ENCODE measurements at places on chromosomes 1 and 21.
A peak's percentile ranks its signal among the peaks of the same experiment; 100 is the strongest.

GRCh38 chr1:103122983-103123720 lies 14.8 kb upstream of the COL11A1 start:
- no peak for DNase-seq

- peak; percentile 45 for DNase-seq
These were observed 24.1 kb downstream of the GPR3 start for GRCh38 chr1:27416387-27417111.

- DNase-seq: no peak
These were observed 13.8 kb downstream of the ALG14 start for GRCh38 chr1:95058974-95059373.

GRCh38 chr1:40310129-40310461 lies 7.0 kb downstream of the COL9A2 start:
- DNase-seq: no peak

- no peak for DNase-seq
These were observed 2.7 kb downstream of the HNRNPU start for GRCh38 chr1:244861683-244862082.

DNA sequence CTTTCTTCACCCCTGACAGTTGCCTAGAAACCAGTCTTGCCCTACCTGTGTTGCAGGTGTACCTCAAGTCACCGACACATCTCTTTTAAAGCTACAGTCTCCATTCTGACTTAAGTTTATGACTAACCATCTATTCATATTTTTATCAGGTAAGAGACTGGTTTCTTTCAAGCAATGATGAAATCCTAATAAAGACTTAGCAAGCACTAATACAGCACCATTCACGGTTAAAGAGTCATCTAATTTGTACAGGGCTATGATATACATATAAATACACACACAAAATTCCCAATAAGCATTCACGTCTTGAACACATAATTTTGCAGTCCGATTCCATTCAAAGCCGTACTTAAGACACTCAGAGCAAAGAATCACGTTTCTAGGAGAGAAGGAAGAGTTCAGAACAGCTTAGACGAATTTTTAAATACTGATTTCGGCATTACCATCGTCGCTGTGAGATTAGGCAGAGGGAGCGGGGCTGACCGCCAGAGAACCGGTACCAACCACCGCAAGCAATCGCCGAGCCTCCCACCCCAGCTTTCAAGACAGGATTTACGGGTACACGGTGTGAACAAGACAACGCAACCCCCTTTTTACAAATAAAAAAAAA lies 943 bp downstream of the ERRFI1 start:
- no peak for DNase-seq

GRCh38 chr21:36765229-36765628 lies 66.3 kb downstream of the SIM2 start:
- DNase-seq: no peak

DNA sequence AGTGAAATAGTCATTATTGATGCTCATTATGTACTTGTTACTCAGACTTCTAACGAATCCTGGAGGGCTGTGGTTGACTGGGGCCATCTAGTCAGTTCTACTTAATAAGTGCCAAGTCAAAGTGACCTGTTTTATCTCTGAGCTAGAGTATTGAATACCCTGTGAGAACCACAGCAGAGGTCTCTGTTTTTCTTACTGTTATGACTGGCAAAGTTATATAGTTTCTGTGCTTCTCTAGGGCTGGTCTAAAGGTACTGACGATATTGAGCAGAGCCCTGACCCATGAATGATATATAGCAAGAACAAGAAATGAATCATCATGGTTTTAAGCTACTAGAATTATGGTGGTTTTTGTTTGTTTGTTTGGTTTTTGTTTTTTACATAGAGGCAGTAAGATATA lies 555.8 kb downstream of the PLA2G4A start:
- no peak for DNase-seq

GRCh38 chr1:230054092-230054749 lies 12.8 kb upstream of the GALNT2 start:
- DNase-seq: no peak

- no peak for DNase-seq
These were observed 15.6 kb upstream of the CSF1 start for GRCh38 chr1:109894823-109895719.

GRCh38 chr1:208159555-208160258 lies 84.5 kb downstream of the PLXNA2 start:
- DNase-seq: peak; percentile 74

DNA sequence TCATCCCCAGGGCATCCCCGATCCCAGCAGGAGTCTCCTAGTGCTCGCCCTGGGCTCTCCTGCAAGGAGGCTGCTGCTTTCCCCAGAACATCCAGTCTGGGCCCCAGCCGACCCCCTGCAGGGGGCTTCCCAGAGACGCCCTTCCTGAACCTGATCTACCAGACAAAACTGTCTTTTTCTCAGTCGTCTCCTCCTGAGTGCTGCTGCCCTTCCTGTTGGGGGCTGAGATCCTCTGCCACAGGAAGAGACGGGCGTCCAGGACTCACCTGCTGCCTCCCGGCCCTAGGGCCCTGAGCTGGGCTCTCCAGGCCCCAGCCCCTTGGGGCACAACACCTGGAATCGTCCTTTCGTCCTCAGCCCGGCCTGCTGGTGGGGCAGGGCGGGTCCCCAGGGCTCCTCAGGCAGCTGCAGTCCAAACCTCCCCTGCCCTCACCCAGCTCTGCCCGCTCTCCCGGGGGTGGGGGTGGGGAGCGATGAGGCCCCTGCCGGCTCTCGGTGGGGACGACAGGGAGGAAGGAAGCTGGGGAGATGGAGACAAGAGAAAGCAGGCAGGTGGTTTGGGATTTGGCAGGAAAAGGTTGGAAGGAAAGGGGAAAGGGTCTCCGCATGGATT lies 36.9 kb downstream of the TP73 start:
- DNase-seq: no peak

GRCh38 chr1:94056171-94056570 lies 64.8 kb downstream of the ABCA4 start:
- no peak for DNase-seq

- no peak for DNase-seq
These were observed 5.9 kb downstream of the COX20 start for GRCh38 chr1:244841273-244841927.

DNA sequence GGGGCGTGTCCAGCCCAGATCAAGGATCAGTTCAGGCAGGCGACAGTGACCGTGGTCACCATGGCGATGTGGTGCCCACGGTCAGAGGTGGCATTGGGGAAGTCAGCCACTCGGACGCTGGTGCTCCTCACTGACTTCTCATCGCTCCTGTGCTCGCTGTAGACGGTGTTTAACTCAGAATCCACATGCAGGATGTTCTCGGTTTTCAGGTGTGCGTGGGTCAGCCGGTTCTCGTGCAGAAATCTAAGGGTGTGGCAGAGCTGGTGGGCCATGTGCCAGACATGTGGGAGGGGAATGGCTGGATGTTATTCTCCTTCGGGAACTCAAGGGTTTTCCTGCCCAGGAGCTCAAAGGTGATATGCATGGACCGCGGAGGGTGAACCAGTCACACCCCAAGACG lies 11.7 kb downstream of the OR2AJ1 start:
- no peak for DNase-seq

GRCh38 chr1:48841966-48842365 lies 65.3 kb upstream of the BEND5 start:
- no peak for DNase-seq

GRCh38 chr1:30028939-30029338 lies 694.4 kb downstream of the MATN1 start:
- DNase-seq: no peak

DNA sequence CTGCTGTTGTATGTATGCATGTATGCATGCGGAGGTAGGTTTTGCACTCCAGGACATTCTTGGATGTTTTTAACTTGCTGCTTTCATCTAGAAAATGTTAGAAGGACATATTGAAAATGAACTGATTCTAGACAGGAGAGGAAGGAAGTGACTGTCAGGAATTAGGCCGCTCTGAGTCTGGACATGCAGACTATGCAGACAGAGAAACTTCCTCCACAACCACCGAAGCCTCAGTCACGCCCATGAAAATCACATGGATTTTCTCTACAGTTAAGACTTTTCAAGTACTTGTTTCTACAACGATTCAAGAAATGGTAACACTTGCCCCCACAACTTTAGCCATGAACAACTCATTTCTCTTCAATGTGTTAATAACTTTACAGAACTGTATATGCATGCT lies 211.1 kb downstream of the SMYD3 start:
- no peak for DNase-seq

DNA sequence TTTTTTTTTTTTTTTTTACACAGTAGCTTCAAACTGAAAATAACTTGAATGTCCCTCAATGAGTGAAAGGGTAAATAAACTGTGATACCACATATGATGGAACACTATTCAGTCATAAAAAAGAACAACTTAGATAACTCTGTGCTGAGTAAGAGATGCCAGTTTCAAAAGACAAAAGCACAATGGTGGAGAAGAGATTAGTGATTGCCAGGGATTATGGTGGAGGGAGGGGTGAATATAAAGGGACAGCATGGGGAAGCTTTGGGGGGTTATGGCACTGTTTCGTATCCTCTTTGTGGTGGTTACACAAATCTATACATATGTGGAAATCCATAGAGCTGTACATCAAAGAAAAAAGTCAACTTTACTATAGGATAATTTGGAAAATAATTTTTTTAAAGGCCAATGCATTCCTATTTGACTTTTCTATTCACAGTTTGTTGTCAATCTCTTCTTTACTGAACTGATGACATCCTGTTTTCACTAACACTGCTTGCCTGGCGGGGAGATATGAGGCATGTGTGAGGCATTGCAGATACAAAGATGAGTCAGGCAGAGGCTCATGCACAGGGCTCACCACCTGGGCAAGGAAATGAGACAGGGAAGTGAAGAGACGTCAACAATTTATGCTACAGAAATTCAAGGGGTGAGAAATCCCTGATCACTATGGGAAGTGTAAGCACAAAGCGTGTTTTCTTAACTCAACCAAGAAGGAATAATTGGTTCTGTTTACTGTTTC lies 302.7 kb downstream of the DUSP10 start:
- DNase-seq: no peak

- no peak for DNase-seq
These were observed 2.6 kb downstream of the MTF2 start for GRCh38 chr1:93081716-93082115.

- no peak for DNase-seq
These were observed 10.2 kb downstream of the RPS6KA1 start for GRCh38 chr1:26539722-26540121.

GRCh38 chr1:200173097-200173618 lies 145.6 kb downstream of the NR5A2 start:
- no peak for DNase-seq

DNA sequence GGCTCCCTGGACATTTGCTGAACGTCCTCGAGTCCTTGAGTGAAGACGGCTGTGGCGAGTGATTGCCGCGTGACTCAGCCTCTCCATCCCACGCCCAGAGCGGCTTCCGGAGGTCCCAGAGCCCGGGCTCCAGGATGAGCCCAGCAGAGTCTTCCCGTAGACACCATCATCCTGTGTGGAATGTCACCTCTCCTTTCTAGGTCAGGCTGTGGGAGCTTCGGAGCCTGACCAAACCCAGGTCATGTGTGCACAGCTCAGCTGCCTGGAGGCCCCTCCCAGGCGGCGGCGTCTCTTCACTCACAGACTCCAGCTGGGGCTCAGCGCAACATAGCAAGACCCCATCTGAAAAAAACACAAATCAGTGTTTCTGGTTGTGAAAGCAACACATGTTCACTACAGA lies 38.2 kb downstream of the PRKCZ start:
- DNase-seq: no peak

GRCh38 chr1:118944133-118944532 lies 44.0 kb downstream of the TBX15 start:
- DNase-seq: no peak

DNA sequence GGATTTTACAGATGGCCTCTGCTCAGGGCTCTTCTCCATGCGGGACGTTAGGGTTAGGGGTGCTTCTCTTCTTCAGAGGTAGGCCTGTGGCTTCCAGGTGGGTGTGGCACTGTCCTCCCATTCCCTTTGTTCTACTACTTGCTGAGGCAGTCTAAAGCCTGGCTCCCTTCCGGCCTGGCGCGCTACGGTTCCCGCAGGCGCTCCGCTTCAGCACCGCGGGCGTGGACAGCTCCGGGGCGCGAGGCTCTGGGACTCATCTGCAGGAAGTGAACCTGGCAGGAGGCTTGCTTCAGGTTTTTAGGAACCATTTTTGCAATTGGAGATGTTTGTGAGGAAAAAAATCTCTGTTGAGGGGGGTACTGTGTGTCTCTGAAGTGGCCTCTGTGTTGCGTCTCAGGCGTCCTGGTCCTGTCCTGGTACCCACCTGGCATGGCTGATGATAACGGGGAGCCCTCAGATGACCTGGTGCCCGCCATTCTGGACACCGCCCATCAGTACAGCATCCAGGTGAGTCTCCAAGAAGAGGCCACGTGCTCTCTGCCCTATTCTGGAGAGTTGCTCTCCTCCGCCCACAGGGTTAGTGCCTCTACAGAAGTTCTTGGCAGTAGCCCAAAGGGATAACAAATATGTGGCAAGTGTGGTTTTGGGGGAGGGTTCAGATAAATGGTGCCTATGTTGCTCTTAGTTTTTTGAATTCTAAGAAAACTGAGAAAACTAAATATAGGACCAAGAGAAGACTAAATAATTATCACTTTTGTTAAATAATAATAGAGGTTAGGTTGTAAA lies 1.9 kb downstream of the MANEAL start:
- DNase-seq: peak; percentile 67

- DNase-seq: no peak
These were observed 74.5 kb downstream of the SYF2 start for GRCh38 chr1:25157846-25158245.

- no peak for DNase-seq
These were observed 18.5 kb upstream of the LYPLAL1 start for GRCh38 chr1:219155135-219155534.

DNA sequence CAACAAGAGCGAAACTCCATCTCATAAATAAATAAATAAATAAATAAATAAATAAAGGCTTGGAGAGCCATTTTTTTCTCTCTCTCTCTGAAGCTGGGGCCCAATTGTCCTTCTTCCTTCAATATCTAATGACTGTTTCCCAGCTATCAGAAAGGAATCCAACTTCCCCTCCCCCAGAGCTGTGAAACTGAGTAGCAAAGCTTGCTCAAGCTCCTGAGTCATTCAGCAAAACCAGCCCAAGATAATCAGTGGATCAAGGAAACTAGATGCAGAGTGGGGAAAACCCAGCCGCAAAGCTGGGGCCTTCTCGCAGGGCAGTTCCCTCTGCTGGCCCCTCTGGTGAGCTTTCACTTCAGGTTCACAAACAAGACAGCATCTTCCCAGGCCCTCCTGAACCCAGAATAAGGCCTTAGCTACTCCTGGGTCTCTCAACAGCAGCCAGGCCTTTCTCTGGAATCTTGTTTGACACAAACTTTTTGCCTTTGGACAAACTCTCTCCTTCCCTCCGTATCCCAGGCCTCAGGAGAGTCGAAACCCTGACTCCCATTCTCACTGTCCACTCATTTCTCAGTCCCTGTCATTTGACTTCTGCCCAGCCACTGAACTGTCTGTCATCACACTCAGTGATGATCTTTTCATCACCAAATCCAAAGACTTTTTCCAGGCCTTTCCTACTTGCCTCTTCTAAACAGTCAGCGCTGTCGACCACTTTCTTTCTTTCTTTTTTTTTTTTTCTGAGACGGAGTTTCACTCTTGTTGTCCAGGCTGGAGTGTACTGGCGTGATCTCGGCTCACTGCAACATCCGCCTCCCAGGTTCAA lies 18.0 kb upstream of the PTP4A2 start:
- DNase-seq: no peak
